ENCODE measurements at places on chromosomes 12 and 14. TPM values are rescaled to one million over a fixed set of nuclear protein-coding genes. Genes with fewer than 3 reads are reported as not detected.
A peak's percentile ranks its signal among the peaks of the same experiment; 100 is the strongest.

TMPRSS12 gene
- polyA plus RNA-seq, result not detected

RASSF8 gene
- polyA plus RNA-seq, result 10.8 TPM

IFNG gene
- polyA plus RNA-seq, result not detected

DNA sequence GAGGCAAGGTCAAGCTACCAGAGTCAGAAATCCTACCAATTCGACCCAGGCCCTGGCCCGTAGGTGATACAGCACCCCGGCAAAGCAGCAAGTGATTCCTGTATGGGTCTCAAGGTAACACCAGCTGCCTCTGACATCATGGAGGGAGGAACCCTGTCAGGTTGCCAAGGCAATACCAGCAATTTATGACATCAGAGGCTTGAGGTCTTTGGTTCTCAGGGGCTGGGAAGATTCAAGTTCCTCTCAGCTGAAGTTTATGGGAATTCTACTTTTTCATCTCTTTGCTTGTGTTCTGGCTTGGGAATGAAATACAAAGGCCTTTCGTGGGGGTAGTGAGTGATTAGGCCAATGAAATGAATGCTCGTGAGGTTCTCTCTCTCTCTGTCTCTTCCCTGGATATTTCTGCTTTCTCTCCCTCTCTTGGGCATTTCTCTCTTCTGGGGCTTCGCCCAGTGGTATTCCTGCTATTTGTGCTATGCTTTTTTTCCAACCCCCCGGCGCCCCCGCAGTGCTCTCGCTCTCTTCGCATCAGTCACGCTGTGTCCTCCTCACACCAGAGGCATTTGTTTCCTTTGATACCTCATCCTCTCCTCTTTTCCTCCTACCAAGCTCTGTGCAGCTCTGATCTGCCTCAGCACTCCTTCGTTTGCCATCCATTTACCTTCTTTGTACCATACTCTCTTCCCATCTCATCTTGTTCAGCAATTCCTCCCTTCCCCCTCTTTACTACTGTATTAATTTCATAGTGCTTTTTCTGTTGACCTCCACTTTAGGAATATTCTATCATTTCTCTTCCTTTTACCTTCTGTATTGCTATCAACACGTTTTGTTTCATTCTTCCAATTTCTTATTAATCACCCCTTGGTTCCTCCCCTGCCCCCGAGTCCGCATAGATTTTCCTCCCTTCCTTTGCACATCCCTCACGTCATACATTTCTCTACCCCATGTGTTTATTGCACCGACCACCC lies 2.9 kb downstream of the ZFHX2 start:
- peak; percentile 83 for DNase-seq

- DNase-seq, result no peak
Measured at GRCh38 chr12:102885043-102885932, 31.8 kb downstream of the PAH start.

DNA sequence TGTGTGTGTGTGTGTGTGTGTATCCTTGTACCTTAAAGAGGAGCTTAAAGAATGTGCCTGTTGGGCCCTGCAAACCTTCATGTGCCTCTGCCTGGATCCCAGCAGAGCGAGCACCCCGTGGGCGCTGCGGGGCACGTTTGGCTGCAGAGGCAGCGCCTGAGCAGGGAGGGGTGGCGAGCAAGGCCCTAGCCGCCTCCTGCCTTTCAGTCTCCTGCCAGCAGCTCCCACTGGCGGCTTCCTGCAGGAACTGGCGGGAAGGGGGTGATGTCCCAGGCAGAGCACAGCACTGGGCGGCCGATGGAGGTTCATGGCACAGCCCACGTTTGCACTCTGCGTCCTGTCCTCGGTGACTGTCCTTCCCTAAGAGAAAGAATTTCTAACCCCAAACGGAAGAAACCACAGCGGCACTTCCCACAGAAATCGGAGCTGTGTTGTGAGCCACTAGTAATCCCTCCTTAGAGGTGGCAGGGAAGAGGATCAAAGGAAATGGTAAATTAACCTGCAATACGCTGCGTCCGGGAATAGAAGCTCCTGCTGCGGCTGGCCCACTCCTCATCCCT lies 19.8 kb downstream of the ZBTB42 start:
- DNase-seq, result peak; percentile 72

GRCh38 chr14:103241531-103241930 lies 92.5 kb upstream of the EIF5 start:
- DNase-seq, result no peak

- peak; percentile 37 for DNase-seq
Measured at GRCh38 chr12:104057771-104058197, 6.5 kb upstream of the HCFC2 start.

GRCh38 chr14:68036202-68036601 lies 216.6 kb downstream of the RAD51B start:
- peak; percentile 31 for DNase-seq

- DNase-seq, result no peak
Measured at GRCh38 chr14:97271451-97271960, 474.3 kb downstream of the VRK1 start.

DNA sequence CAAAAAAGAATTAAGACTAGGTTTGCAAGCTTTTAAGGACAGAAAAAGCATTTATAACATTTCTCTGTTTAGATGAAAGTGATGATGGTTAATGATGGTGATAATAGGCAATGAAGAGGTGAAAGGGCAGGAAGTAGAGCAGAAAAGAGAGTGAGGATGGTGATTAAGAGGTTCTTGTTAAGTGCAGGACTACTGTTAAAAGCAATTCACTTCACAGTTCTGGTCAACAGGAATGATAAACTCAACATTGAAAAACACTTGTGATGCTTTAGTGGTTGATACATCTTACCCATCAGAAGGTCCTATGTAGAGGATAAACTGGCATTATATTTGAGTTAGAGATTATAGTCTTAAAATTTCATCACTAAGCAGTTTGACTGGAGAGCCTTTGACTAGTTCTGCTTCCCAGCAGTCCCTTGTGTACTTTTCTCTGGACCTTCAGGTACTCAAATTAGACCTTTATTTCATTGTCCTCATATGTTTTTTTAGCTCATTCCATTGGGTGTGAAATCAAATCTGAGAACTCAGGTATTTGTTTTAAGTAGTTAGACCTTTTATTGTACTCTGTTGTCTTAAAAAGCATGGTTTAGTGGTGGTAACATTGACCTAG lies 10.9 kb downstream of the RAP1B start:
- no peak for DNase-seq

- no peak for DNase-seq
Measured at GRCh38 chr14:101250948-101251811, 310.1 kb upstream of the DIO3 start.

DNA sequence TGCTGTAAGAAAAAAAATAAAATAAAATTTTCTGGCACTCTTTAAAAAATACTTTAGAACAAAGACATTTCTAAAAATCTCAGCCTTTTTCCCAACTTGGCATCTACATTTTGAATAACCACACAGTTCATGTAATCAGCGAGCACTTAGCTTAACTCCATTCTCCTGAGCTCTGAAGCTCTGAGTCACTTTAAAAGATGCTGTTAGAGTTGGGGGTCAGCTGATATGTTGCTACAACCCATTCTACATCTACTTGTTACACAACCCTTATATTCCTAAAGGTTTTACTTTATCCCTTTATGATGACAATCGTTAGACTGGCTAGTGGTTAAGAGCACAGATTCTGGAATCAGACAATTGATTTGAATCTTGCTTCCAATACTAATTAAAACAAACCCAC lies 48.3 kb downstream of the SLC41A2 start:
- peak; percentile 64 for DNase-seq

GRCh38 chr14:49497725-49498348 lies 88.3 kb downstream of the RPS29 start:
- DNase-seq, result peak; percentile 74

Measured in IMR-90 (cell line).